ENCODE measurements at places on chromosomes 1 and 21.

DNA sequence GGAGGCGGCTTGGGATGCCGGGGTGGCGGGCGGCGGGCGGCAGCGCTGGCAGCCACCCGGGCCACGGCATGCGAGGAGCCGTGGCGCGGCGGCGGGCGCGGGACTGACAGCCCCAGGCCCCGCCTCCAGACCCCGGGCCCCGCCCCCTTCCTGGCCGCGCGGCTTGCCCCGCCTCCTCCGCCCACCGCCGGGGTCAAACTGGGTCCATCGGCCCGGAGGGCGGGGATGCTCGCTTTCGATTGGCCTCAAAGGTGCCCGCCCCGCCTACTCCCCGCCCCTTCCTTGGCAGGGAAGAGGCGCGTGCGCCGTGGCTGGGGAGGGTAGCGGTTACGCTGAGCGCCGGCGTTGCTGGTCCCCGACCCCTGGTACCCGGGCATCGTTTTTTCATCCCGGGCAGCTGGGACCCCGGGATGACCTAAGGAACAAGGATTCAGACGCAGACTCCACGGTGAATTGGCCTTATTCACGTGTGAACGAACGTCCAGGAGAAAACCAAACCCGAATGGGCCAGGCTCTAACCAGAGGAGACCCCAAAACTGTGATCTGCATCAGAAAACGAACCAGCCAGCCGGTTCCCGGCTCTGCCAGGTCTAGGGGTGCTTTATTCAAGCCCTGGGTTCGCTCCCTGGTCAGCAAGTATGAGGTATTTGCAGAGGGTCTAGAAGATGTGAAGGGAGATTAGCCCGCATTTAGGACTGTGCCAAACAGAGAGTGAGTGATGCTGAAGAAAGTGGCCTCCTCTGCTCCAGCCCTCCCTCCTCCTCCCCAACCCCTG is 117.2 kb upstream of the GUCA2B start:
- DNase-seq = peak; percentile 92

DNA sequence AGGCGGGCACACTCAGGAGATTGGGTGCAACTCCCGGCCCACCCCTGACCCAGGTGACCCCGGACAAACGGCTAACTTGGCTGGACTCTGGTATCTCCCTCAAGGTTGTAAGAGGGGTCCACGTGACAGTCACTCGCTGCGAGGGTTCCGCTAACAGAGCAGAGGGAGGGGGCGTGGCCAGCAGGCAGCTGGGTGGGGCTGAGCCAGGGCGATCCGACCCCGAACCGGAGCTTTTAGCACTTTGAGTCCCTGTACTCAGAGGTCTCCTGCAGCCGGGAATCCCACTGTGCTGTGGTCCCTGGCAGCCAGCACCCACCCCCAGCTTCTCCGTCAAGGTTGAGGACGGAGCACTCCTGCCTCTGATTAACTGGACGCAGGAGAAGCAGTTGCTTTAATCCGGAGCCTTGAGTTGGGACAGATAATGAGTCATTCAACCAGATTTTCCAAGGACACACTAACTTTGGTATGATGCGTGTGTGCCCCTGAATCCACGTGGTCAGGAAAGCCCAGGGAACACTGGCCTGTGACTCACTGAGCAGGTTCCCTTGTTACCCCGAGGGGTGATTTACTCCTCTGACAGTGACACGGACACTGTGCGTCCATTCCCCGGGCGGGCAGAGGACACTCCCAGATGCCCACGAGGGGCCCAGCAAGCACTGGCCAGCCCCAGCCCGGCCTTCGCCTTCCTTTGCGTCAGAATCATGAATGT is 16.8 kb downstream of the TRPM2 start:
- DNase-seq = peak; percentile 34

DNA sequence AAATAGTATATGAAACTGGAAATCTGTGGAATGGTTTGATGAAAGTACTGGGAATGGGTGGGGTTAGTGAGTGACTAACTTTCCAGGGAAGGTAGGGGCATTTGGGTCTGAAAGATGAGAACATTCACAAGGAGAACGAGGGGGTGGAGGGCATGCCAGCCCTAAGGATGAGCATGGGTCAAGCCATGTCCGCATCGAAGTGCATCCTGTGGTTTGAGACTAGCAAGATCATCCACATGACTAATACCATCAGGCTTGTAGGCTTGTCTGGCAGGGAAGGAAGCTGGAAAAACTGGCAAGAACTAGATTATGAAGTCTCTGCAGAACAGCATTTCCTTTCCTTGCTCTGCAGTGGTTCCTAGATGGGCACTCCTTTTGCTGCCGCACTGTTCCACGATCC is 70.4 kb upstream of the UBE2U start:
- peak; percentile 96 for DNase-seq

DNA sequence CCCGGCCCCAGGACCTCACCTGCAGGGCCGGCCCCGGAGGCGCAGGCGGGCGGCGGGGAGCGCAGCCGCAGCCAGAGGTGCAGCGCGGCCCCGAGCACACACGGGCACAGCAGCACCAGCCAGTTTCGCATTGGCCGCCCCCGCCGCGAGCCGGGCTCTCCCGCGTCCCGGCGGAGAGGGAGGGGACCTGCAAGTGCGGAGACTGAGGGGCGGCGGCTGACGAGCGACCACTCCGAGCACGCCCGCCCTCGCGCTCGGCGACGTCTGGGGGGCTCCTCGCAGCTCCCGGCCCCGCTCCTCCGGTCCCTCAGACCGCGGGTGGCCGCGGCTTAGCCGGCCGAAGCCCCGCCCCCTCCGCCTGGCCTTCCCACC is at the start of gene B3GALNT2:
Gene B3GALNT2 (minus strand): TSS at position 331 of the 372 bp plus-strand sequence. CDS start 200 bp downstream, at position 131.
- no peak for DNase-seq

Measured in EH (cell line).